Glutamatergic neuron (in vitro differentiated cells): ENCODE measurements at places on chromosomes 5 and 9.

GRCh38 chr5:166767858-166768257, 1523.6 kb upstream of the WWC1 start:
- DNase-seq = no peak
- no peak overlapping the region for H3K4me3 ChIP-seq
- H3K27ac ChIP-seq = no peak overlapping the region
- no peaks in the 10 kb centered on the region for H3K27me3 ChIP-seq

DNA sequence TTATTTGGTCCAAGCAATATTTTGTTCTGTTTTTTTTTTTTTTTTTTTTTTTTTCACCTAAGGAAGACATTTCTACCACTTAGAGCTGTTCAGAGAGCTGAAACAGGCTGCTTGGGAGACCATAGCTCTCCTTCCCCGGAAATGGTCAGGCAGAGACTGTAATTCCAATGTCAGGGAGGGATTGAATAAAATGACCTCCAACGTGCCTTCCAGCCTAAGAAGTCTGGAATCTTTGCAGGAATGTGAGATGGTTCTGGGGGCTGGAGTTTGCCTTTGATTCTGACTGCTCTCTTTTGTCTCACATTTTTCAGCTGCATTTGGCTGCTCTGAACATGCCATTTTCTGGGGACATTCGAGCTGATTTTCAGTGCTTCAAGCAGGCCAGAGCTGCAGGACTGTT, 38.3 kb upstream of the TGFBR1 start:
- H3K27ac ChIP-seq = no peak overlapping the region
- peaks cover 3% of the 10 kb centered on the region for H3K27me3 ChIP-seq
- no peak overlapping the region for H3K4me3 ChIP-seq
- DNase-seq = no peak

GRCh38 chr9:120876842-120877240, at the start of gene PHF19:
Gene PHF19 (minus strand): TSS chr9:120877188. CDS start chr9:120874741, 2,447 bp downstream.
- DNase-seq = peak; percentile 54
- H3K27ac ChIP-seq = peak within 1 kb of the TSS; percentile 67
- H3K27me3 ChIP-seq = peaks cover 8% of the 10 kb centered on the region
- no peaks in the 10 kb centered on the region for H3K36me3 ChIP-seq

DNA sequence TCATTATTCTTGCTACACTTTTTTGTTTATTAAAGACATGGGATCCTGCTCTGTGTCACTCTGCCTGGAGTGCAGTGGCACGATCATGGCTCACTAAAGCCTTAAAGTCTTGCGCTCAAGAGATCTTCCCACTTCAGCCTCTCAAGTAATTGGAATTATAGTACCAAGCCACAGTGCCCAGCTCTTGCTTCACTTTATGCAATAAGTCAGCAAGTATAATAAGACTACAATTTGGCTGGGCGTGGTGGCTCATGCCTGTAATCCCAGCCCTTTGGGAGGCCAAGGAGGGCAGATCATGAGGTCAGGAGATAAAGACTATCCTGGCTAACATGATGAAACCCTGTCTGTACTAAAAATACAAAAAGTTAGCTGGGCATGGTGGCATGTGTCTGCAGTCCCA, 5.9 kb downstream of the C9orf153 start:
- H3K4me1 ChIP-seq = peaks cover 10% of the 10 kb centered on the region
- peaks cover 5% of the 10 kb centered on the region for H3K27me3 ChIP-seq
- H3K4me3 ChIP-seq = no peak overlapping the region

GRCh38 chr5:93022211-93022610, 558.8 kb downstream of the NR2F1-AS1 start:
- no peak for DNase-seq
- H3K4me1 ChIP-seq = peaks cover 12% of the 10 kb centered on the region
- H3K4me3 ChIP-seq = no peak overlapping the region
- H3K36me3 ChIP-seq = no peaks in the 10 kb centered on the region
- no peaks in the 10 kb centered on the region for H3K27me3 ChIP-seq

DNA sequence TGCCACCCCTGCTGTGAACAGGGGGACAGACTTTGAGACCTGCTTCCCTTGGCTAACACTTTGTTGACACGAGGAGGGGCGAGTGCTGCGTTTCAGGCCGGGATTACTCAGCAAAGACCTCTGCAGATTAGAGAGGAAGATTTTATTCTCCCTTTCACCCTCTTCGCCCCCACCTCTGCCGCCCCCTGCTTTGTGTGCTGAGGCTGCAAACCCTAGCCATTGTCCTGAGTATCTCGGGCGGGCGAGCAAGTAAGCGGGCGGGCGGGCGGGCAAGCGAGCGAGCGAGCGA, 6.0 kb downstream of the ISL1 start:
- H3K4me1 ChIP-seq = peaks cover 22% of the 10 kb centered on the region
- peak overlapping the region; percentile 99 for H3K4me3 ChIP-seq
- peaks cover 30% of the 10 kb centered on the region for H3K27me3 ChIP-seq
- H3K27ac ChIP-seq = peak overlapping the region; percentile 59
- no peak for DNase-seq

GRCh38 chr5:165014439-165014838, 1509.0 kb downstream of the MAT2B start:
- H3K4me3 ChIP-seq = no peak overlapping the region
- H3K27me3 ChIP-seq = no peaks in the 10 kb centered on the region
- DNase-seq = no peak
- no peak overlapping the region for H3K27ac ChIP-seq

DNA sequence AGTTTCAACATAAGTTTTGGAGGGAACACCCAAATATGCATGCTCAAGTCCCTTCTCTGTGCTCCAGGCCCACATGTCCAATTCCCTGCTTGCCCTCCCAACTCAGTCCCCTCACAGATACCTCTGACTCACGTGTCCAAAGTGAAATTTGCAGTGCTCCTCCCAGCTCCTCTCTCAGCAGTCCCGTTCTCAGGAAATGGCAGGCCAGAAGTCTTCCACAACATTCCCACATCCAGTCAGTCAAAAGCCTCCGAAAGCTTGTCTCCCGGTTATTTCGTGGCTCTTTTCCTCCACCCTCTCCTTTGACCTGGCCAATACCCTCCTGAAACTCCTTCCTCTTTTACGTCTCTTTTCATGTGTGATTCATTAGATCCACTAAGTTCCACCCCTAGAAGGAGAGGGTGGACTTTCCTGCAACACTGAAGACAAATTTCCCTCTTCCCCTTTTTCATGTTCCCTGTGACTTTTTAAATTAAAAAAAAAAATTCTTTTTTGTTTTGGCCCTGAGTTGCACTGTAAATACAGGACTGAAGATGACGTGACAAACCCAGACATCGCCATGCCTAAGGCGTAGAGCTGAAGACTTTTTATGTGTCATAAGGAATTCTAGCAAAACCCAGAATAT, 12.8 kb upstream of the MGAT1 start:
- peak overlapping the region; percentile 8 for H3K4me3 ChIP-seq
- peaks cover 28% of the 10 kb centered on the region for H3K4me1 ChIP-seq
- no peak for DNase-seq
- no peaks in the 10 kb centered on the region for H3K27me3 ChIP-seq
- H3K36me3 ChIP-seq = no peaks in the 10 kb centered on the region

DNA sequence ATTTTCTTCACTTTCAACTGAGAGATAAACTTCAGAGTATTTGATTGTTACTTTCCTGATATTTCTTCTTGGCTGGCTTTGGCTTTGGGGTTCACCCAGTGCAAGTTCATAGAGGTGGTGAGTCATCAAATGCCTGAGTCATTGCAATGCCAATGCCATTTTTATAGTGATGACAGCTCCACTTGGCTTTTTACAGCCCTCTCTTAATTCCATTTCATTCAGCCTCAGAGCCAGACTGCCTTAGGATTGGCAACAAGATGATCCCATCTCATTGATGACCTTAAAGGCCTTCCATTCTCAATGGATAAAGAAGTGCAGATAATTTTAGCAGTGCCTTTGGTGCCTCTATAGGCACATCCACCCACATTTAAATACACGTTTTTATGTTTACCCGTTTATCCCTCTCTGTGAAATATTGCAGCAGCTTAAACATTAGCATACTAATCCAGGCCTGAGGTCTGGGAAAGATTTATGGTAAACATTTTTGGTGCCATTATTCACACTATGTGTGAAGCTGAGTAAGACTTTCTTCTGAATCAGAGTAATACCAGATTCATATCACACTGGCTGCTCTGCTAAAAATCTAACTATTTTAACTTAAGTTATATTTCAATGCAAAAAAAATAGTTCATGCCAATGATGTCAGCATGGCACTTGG, 88.9 kb upstream of the TYRP1 start:
- no peak for DNase-seq
- no peaks in the 10 kb centered on the region for H3K4me1 ChIP-seq
- H3K4me3 ChIP-seq = no peak overlapping the region
- H3K36me3 ChIP-seq = no peaks in the 10 kb centered on the region
